Frontal cortex (tissue), 4 donors: ENCODE measurements at places on chromosomes 3 and 15. TPM values are rescaled to one million over a fixed set of nuclear protein-coding genes. Genes with fewer than 3 reads are reported as not detected.

Gene ALCAM
- 150 TPM for total RNA-seq

Gene ALG1L2
- not detected for total RNA-seq

Gene WDR76
- total RNA-seq: 16.7 TPM

Gene P3H2
- total RNA-seq: 2.4 TPM

Gene ANKRD34C
- total RNA-seq: under 0.01 TPM

Gene POPDC2
- 0.82 TPM for total RNA-seq

Gene CLSTN2
- 11.8 TPM for total RNA-seq

Gene GJD2
- 6.5 TPM for total RNA-seq

Gene CCR8
- not detected for total RNA-seq

Gene EID1
- total RNA-seq: 278 TPM

Gene C3orf22
- total RNA-seq: not detected

Gene CIAO2A
- total RNA-seq: 44.8 TPM

Gene NANOGP8
- not detected for total RNA-seq

Gene KIF7
- total RNA-seq: 4.9 TPM

Gene IGSF10
- 0.82 TPM for total RNA-seq

Gene RTP4
- not detected for total RNA-seq

Gene SLC22A14
- under 0.01 TPM for total RNA-seq

Gene PRSS50
- total RNA-seq: not detected

Gene NEK11
- total RNA-seq: 28.1 TPM

Gene NEDD4
- 5.7 TPM for total RNA-seq

Gene IMPG2
- 3.3 TPM for total RNA-seq

Gene AMIGO3
- not detected for total RNA-seq

Gene RBM5
- total RNA-seq: 199 TPM

Gene POLQ
- 1.2 TPM for total RNA-seq

Gene AAGAB
- total RNA-seq: 40.4 TPM

Gene APOD
- 2.9 TPM for total RNA-seq

Gene MYO5A
- total RNA-seq: 125 TPM

Gene NMNAT3
- 6.9 TPM for total RNA-seq

Gene TMC3
- total RNA-seq: under 0.01 TPM

Gene PRICKLE2
- 84.0 TPM for total RNA-seq

Gene ISLR2
- 113 TPM for total RNA-seq

Gene TGM4
- total RNA-seq: not detected

Gene SPSB4
- 4.1 TPM for total RNA-seq

Gene C2CD4B
- total RNA-seq: 0.41 TPM

Gene FBXW12
- 1.6 TPM for total RNA-seq

Gene ERICH6
- total RNA-seq: under 0.01 TPM

Gene TPRG1
- total RNA-seq: 1.2 TPM

Gene CRYBG3
- total RNA-seq: 4.9 TPM

Gene TRAT1
- not detected for total RNA-seq

Gene ECE2
- total RNA-seq: 3.7 TPM

Gene GPR156
- total RNA-seq: 2.0 TPM

Gene C15orf40
- total RNA-seq: 10.2 TPM

Gene CDHR4
- total RNA-seq: not detected

Gene MESP2
- total RNA-seq: not detected

Gene CFAP20DC
- total RNA-seq: 2.0 TPM

Gene CPNE9
- total RNA-seq: 0.41 TPM

Gene GOLGA8N
- 2.4 TPM for total RNA-seq

Gene FILIP1L
- 1.2 TPM for total RNA-seq

Gene UCN2
- total RNA-seq: not detected

Gene GMNC
- total RNA-seq: 0.41 TPM

Gene KBTBD8
- 19.2 TPM for total RNA-seq

Gene ACKR4
- not detected for total RNA-seq

Gene RPL35A
- total RNA-seq: 1,311 TPM

Gene CD80
- not detected for total RNA-seq

Gene APH1B
- 26.1 TPM for total RNA-seq

Gene RARRES1
- total RNA-seq: 4.5 TPM

Gene KCNMB3
- total RNA-seq: 2.0 TPM

Gene GALNT15
- 2.0 TPM for total RNA-seq
